ENCODE measurements at places on chromosomes 7 and 10. TPM values are rescaled to one million over a fixed set of nuclear protein-coding genes. Genes with fewer than 3 reads are reported as not detected.

DNA sequence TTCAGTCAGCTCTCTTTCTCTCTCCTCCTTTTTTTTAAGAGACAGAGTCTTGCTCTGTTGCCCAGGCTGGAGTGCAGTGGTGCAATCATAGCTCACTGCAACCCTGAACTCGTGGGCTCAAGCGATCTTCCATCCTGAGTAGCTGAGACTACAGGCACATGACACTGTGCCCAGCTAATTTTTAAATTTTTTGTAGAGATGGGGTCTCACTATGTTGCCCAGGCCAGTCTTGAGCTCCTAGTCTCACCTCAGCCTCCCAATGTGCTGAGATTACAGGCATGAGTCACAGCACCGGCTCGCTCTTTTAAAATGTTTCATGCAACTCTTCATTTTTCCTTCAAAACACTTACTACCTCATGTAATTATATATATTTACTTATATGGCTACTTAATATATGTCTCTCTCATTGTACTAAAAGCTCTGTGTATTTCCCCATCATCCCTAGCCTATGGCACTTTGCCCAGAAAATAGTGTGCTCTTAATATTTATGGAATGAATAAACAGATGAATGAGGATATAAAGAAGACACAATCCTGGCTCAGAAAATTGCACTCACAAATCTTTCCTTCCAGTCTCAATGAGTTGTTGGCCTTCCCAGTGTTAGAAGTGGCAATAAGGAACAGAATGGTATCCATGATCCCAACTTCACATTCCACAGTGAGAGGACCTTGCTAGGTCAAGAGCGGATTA is 33.9 kb downstream of the EBLN1 start:
- DNase-seq, result no peak

The OR2A14 gene
- total RNA-seq, result not detected

The ZNF248 gene
- 21.2 TPM for total RNA-seq

- DNase-seq, result no peak
Observed at GRCh38 chr7:132755538-132756483, 179.5 kb upstream of the PLXNA4 start.

The OPN4 gene
- not detected for total RNA-seq

GRCh38 chr10:35569111-35569707 is 35.9 kb upstream of the GJD4 start:
- no peak for DNase-seq

- no peak for DNase-seq
Observed at GRCh38 chr10:55449981-55450380, 649.0 kb upstream of the PCDH15 start.

GRCh38 chr10:86067436-86068050 is 299.1 kb downstream of the GRID1 start:
- no peak for DNase-seq

DNA sequence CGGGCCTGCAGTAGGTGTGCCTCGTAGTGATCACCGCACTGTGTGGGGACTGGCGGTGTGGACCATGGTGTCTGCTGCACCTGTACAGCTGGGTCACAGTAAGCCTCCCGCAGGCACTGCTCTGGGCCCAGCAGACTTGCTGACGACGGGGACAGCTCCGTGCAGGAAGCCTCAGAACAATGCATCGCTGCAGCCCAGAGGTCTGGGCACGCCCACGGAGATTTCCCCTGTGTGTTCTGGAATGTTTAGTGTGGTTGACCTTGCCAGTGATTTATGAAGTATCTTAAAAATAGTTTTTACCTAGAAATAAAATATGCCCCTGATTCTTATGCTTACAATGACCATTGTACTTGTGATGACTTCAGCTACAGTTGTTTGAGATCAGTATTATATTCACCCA is 59.1 kb upstream of the ZNF32 start:
- no peak for DNase-seq

DNA sequence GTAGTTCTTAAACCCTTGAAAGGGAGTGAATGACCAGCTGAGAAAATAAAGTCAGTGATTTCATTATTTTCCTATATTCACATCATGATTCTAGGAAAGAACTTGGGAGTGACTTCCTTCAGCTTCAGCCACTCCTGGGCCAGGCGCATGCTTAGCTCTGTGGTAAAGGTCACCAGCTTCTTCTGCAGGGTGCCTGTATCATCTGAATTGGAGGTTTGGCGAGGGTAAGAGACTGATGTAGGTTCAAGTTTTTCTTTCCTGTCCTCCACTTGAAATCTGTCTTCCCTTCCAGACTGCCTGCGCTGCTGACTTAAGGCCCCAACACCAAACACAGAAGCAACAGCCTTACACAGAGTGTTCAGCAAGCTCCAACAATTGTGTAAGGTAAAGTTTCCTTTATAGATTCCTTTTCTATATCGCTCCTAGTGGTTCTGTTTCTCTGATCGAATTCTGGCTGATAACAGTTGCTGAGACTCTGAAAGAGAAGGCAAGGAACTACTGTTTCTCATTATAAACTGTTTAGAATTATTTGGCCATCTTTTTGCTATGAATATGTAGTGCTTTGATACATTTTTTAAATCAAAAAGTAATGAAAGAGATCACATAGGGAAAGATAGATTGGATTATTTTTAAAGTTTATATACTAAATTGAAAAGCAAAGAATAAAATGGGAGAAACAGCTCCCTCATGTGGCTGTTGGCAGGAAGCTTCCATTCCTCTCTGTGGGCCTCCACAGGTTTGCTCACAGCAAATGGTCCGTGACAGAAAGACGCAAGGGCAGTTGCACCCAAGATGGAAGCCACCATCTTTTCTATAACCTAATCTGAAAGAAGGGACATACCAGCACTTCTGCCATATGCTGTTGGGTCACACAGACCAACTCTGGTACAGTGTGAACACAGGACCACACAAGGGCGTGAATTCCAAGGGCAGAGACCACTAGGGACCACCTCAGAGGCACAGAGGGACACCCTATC is 14.0 kb downstream of the GATAD1 start:
- DNase-seq, result no peak

- DNase-seq, result no peak
Observed at GRCh38 chr7:112853422-112853821, 63.2 kb upstream of the TMEM168 start.
